Peyer's patch (tissue), 4 donors: ENCODE measurements at places on chromosomes 3 and 15. TPM values are rescaled to one million over a fixed set of nuclear protein-coding genes. Genes with fewer than 3 reads are reported as not detected.

- no peaks in the 10 kb centered on the region for H3K27me3 ChIP-seq
- no peaks in the 10 kb centered on the region for H3K4me1 ChIP-seq
- no peak overlapping the region for H3K27ac ChIP-seq
Observed at GRCh38 chr3:129650256-129650872, 43.9 kb upstream of the PLXND1 start.

Gene AMIGO3
- total RNA-seq, result 3.3 TPM

DNA sequence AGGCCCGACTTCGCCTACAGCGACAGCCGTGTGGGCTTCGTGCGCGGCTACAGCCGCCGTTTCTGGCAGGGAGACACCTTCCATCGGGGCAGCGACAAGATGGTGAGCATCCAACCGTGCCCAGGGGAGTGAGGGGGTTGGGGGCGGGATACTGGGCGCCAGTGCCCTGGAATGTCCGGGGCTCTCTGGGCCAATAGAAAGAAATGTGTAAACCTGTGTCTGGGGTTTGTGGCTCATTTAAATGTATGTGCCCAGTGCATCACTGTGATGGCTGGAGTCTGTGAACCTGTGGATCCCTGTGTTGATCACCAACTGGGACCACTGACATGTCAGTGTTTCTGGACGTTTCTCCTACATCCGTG lies 423 bp downstream of the CHAC1 start:
- peak overlapping the region; percentile 54 for H3K4me3 ChIP-seq
- no peaks in the 10 kb centered on the region for H3K27me3 ChIP-seq
- H3K4me1 ChIP-seq, result no peaks in the 10 kb centered on the region
- no peaks in the 10 kb centered on the region for H3K36me3 ChIP-seq

DNA sequence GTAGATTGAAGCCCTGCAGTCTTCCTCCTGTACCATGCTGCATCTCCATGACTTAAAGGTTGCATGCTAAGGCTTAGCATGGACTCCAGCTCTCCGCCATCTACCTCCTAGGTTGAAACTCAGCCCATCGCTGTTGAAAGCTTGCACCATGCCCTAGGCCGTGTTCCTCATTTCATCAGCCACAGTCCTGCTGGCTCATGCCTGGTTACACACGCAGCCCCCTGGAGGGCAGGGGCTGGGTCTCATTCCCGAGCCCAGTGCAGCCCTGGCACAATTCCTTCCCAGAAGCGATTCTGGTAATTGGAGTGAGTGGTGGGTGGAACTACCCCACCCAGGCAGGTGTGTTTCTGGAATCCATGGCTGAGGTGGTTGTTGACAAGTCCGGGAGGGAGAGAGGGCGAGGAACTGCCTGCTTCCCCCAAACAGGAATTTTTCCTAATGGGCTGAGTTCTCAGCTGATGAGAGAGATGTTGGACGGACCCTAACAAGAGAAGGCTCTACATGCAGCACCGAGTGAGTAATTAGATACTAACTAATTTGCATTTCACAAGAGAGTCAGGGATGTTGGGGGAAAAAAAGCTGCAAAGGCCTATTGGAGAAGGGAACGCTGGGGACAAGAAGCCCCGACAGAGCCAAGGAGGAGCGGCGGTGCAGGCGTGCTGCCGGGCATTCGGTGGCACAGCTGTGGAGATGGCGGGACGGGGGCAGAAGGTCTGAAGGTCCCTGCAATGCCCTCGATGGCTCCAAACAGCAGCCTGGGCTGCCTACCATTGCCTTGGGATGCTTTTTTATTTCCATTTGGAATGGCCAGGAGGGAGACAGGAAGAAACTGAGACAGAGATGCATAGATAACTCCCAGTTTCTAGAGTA lies 92.3 kb upstream of the TLE3 start:
- H3K36me3 ChIP-seq, result no peaks in the 10 kb centered on the region
- H3K4me3 ChIP-seq, result no peak overlapping the region
- H3K4me1 ChIP-seq, result no peaks in the 10 kb centered on the region
- no peaks in the 10 kb centered on the region for H3K27me3 ChIP-seq
- H3K27ac ChIP-seq, result no peak overlapping the region

GRCh38 chr3:192830291-192831110 lies 87.2 kb downstream of the MB21D2 start:
- no peaks in the 10 kb centered on the region for H3K27me3 ChIP-seq
- H3K4me1 ChIP-seq, result no peaks in the 10 kb centered on the region
- no peak overlapping the region for H3K27ac ChIP-seq
- no peak overlapping the region for H3K4me3 ChIP-seq
- no peak for DNase-seq

Gene RPL35A
- 188 TPM for total RNA-seq

GRCh38 chr3:191425322-191425734 lies 35.6 kb upstream of the PYDC2 start:
- no peaks in the 10 kb centered on the region for H3K4me1 ChIP-seq
- no peaks in the 10 kb centered on the region for H3K27me3 ChIP-seq
- H3K36me3 ChIP-seq, result no peaks in the 10 kb centered on the region
- H3K27ac ChIP-seq, result no peak overlapping the region

Gene GABRR3
- total RNA-seq, result not detected

DNA sequence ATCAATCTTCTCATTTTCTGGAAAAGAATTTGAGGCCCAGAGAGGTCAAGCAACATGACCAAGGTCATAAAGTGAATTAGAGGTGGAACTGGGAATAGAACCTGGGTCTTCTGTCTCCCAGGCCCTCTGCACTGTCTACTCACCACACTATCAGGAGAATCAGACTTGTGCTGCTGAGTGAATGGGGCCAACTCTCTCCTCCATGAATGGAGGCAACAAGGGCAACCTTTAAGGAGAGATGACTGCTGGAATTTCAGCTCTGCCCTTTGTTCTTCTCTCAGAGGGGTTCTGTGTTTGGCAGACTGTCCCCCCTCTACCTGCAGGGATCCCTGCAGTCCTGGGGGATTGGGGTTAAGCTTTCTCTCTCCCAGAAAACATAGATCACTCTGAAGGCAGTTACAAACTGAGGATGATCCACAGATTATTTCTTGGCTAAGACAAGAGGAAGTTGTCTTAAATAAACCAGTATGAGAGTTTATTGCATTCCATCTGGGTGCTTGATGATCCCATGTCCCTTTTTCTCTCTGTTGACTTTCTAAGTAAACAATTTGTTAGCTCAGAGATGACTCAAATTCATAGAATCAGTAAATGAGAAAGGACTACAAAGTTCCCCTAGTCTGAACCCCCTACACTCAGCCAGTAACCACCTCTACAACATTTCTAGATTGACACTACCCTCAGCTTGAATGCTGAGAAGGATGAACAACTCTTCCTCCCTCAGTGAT lies 99.0 kb upstream of the LIPC start:
- DNase-seq, result no peak
- H3K27me3 ChIP-seq, result no peaks in the 10 kb centered on the region
- no peaks in the 10 kb centered on the region for H3K36me3 ChIP-seq
- H3K4me1 ChIP-seq, result peaks cover 7% of the 10 kb centered on the region

Gene FETUB
- total RNA-seq, result not detected

- H3K4me1 ChIP-seq, result no peaks in the 10 kb centered on the region
- no peak overlapping the region for H3K4me3 ChIP-seq
- no peak overlapping the region for H3K27ac ChIP-seq
- no peak for DNase-seq
- H3K36me3 ChIP-seq, result no peaks in the 10 kb centered on the region
- H3K27me3 ChIP-seq, result no peaks in the 10 kb centered on the region
Observed at GRCh38 chr3:32888739-32889138, 62.7 kb upstream of the CCR4 start.

- DNase-seq, result no peak
- H3K27ac ChIP-seq, result no peak overlapping the region
- no peaks in the 10 kb centered on the region for H3K36me3 ChIP-seq
- H3K4me3 ChIP-seq, result no peak overlapping the region
- H3K4me1 ChIP-seq, result peaks cover 7% of the 10 kb centered on the region
- H3K27me3 ChIP-seq, result no peaks in the 10 kb centered on the region
Observed at GRCh38 chr3:125121246-125122010, 65.6 kb upstream of the HEG1 start.

GRCh38 chr3:58577269-58577821 lies at the start of gene FAM107A:
Gene FAM107A, minus strand, starts transcription at chr3:58577391. Its CDS starts 7,531 bp downstream, at chr3:58569860.
- H3K27ac ChIP-seq, result peak within 1 kb of the TSS; percentile 66
- peak within 1 kb of the TSS; percentile 43 for H3K4me3 ChIP-seq
- DNase-seq, result no peak
- H3K27me3 ChIP-seq, result no peaks in the 10 kb centered on the region
- H3K36me3 ChIP-seq, result no peaks in the 10 kb centered on the region
- H3K4me1 ChIP-seq, result no peaks in the 10 kb centered on the region

DNA sequence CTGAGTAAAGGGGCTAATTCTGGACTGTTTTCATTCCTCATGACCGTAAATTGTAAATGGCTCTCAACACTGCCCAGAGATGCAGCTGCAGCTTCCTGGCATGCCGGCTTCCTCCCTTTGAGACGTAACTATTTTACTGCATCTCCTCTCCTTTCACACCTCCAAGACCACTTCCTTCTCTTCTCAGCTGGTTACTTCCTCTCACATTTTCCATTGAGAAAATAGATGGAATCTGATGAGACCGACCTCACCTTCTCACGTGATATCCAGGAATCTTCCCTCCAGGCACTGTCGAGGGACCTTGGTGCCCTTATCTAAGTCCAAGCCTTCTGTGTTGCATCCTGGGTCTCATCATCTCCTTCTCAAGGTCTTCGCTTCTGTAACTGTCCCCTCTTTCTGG lies 12.7 kb downstream of the LYSMD4 start:
- no peaks in the 10 kb centered on the region for H3K4me1 ChIP-seq
- no peaks in the 10 kb centered on the region for H3K36me3 ChIP-seq
- no peak overlapping the region for H3K27ac ChIP-seq
- H3K27me3 ChIP-seq, result no peaks in the 10 kb centered on the region
- no peak for DNase-seq

- no peak for DNase-seq
- H3K27ac ChIP-seq, result no peak overlapping the region
Observed at GRCh38 chr15:31403606-31404005, 77.0 kb downstream of the KLF13 start.

- H3K27me3 ChIP-seq, result no peaks in the 10 kb centered on the region
- H3K4me3 ChIP-seq, result no peak overlapping the region
- no peaks in the 10 kb centered on the region for H3K4me1 ChIP-seq
- no peak overlapping the region for H3K27ac ChIP-seq
Observed at GRCh38 chr15:75827691-75828090, 15.6 kb upstream of the UBE2Q2 start.

Gene CFAP161
- total RNA-seq, result not detected

- H3K27ac ChIP-seq, result no peak within 1 kb of the TSS
- DNase-seq, result no peak
- H3K36me3 ChIP-seq, result no peaks in the 10 kb centered on the region
- H3K4me1 ChIP-seq, result no peaks in the 10 kb centered on the region
- peak within 1 kb of the TSS; percentile 63 for H3K4me3 ChIP-seq
- no peaks in the 10 kb centered on the region for H3K27me3 ChIP-seq
Observed at GRCh38 chr15:23687143-23687470, at the start of gene NDN. Gene NDN, minus strand, starts transcription at chr15:23687305. Its CDS starts 88 bp downstream, at chr15:23687217.

GRCh38 chr3:33115024-33115768 lies 1.4 kb downstream of the CRTAP start:
- no peak for DNase-seq
- peak overlapping the region; percentile 95 for H3K27ac ChIP-seq
- no peaks in the 10 kb centered on the region for H3K36me3 ChIP-seq
- peaks cover 5% of the 10 kb centered on the region for H3K4me1 ChIP-seq
- peak overlapping the region; percentile 74 for H3K4me3 ChIP-seq

GRCh38 chr15:60370105-60370868 lies 27.5 kb downstream of the ANXA2 start:
- DNase-seq, result no peak
- no peaks in the 10 kb centered on the region for H3K36me3 ChIP-seq
- no peaks in the 10 kb centered on the region for H3K4me1 ChIP-seq
- H3K4me3 ChIP-seq, result no peak overlapping the region
- H3K27me3 ChIP-seq, result no peaks in the 10 kb centered on the region

DNA sequence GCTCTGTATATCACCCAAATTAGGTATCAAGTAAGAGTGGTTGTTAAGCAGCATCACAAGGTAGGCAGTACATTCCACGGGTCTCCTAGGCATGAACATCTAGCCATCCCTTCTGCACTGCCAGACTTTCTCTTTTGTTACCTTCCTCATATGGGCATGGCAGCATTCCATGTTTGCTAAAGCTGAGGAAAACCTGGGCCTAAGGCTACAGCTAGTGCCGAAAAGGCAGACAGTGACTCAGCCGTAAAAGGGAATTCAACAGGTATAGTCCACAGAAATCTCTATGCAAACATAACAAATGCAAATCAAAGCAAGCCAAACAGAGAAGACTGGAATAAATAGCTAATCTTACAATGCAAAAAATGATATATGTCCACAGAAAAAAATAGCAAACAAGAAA lies 645.4 kb downstream of the ZBBX start:
- DNase-seq, result no peak
- H3K4me3 ChIP-seq, result no peak overlapping the region
- H3K36me3 ChIP-seq, result no peaks in the 10 kb centered on the region
- H3K27me3 ChIP-seq, result no peaks in the 10 kb centered on the region
- H3K4me1 ChIP-seq, result no peaks in the 10 kb centered on the region

- H3K36me3 ChIP-seq, result no peaks in the 10 kb centered on the region
- no peak for DNase-seq
- no peak overlapping the region for H3K4me3 ChIP-seq
- H3K27ac ChIP-seq, result no peak overlapping the region
- no peaks in the 10 kb centered on the region for H3K4me1 ChIP-seq
- no peaks in the 10 kb centered on the region for H3K27me3 ChIP-seq
Observed at GRCh38 chr3:14146381-14147065, 21.7 kb downstream of the TMEM43 start.

DNA sequence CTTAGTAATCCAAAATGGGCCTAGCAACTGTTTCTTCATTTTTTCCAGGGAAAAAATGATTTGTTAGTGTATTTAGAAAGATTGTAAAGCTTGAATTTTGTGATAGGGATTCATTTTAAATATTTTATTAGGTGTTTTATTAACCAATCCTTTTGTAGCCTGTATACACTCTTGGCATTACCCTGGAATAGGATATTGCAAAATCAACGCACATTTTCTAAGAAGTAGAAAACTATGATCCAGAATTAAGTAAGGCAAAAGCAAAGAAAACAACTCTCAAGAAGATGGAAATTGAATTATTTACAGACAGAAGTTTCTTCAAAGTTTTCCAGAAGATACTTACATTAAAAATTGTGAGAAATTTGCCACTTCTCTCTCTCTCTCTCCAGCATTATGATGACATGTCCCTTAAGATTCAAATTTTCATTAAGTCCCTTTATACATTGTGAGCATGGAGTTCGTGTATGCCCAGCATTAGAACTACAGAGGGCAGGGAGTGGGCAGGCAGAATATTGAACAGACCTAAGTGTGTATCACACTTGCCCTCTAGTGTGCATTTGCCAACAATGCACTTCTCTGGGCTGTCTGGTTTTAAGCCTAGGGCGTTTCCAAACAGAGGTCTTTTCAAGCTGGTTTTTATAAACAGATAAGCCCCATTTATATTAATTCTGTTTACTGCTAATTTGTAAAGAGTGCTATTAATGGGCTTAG lies 28.5 kb upstream of the CMSS1 start:
- peak; percentile 17 for DNase-seq
- H3K36me3 ChIP-seq, result no peaks in the 10 kb centered on the region
- H3K4me3 ChIP-seq, result no peak overlapping the region
- no peaks in the 10 kb centered on the region for H3K27me3 ChIP-seq
- H3K27ac ChIP-seq, result no peak overlapping the region

- DNase-seq, result no peak
- H3K4me3 ChIP-seq, result no peak overlapping the region
- H3K36me3 ChIP-seq, result no peaks in the 10 kb centered on the region
- H3K27me3 ChIP-seq, result no peaks in the 10 kb centered on the region
- no peak overlapping the region for H3K27ac ChIP-seq
- H3K4me1 ChIP-seq, result no peaks in the 10 kb centered on the region
Observed at GRCh38 chr3:100875239-100875638, 118.0 kb downstream of the ABI3BP start.

- no peak overlapping the region for H3K4me3 ChIP-seq
- H3K4me1 ChIP-seq, result no peaks in the 10 kb centered on the region
- no peak overlapping the region for H3K27ac ChIP-seq
- H3K36me3 ChIP-seq, result no peaks in the 10 kb centered on the region
- peak; percentile 34 for DNase-seq
Observed at GRCh38 chr3:101635954-101636798, 40.8 kb downstream of the ZBTB11 start.

GRCh38 chr3:74537164-74537563 lies 77.3 kb downstream of the CNTN3 start:
- no peak for DNase-seq
- no peaks in the 10 kb centered on the region for H3K27me3 ChIP-seq
- H3K27ac ChIP-seq, result no peak overlapping the region
